ENCODE measurements at places on chromosomes 6 and 20. TPM values are rescaled to one million over a fixed set of nuclear protein-coding genes. Genes with fewer than 3 reads are reported as not detected.

- DNase-seq = no peak
Observed at GRCh38 chr6:2579241-2579761, 171.4 kb downstream of the MYLK4 start.

DNA sequence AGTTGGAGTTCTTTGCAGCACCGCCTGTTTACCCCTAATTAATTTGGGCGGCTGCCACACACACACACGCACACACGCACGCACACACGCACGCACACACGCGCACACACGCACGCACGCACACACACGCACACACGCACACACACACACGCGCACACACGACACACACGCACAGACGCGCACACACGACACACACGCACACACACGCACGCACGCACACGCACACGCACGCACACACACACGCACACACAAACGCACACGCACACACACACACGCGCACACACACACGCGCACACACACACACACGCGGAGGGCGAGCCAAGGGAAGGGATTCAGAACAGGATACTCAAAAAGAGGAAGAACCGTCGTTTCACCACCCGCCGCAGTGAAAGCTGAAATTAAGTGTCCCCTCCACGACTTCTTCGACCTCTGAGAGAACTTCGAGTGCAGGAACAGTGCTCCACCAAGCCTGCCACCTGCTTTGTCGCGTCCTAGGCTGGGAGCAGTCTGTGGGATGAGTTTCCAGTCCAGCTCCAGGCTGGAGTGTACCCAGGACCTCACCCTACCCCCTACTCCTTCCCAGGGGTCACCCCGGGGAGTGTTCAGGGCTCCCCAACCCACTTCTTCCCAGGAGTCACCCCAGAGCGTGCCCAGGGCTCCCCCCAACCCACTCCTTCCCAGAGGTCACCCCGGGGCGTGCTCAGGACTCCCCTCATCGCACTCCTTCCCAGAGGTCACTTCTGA lies 1.1 kb downstream of the RNASET2 start:
- DNase-seq = no peak

DNA sequence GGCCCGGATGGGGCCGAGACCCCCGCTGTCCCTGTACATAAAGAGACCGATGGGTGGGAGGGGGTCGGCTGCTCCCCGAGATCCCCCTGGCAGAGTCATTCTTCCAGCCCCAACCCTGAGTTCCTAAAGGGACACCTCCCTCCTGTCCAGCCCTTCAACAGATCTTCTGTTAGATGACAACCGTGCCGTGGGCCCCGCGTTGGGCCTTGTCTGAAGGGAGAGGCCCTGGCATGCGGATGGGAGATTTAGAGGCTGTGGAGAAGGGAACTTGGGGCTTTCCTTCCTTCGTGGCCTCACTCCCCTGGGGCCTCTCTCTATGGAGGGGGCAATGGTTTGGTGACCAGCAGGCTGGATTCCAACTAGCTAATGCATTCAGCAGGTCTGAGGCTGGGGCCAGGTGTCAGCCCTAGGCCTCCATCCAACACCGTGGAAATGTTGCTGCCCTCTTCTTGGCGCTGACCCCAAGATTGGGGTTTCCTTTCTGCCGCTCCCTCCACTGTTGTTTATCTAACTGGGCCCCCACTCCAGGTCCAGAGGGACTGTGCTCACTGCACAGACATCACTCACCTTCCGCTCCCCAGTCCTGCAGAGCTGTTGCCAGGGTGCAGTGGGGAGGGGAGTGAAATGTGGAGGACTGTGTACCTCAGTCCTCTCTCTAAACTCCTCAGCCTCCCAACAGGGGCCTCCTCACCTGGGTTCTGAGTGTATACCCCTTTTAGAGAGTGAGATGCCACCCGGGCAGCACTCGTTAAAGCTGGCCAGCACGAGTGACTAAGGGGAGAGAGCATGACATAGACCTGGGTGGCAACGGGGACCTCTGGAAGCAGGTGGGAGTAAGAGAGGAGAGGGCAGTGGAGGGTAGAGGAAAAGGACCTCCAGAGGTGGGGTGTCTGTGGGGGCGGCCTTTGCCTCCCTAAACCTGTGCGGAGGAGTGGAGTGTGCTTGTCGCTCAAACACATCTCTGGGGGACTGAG lies 6.7 kb downstream of the TMEM151B start:
- DNase-seq = no peak

The HTR1E gene
- total RNA-seq = not detected

DNA sequence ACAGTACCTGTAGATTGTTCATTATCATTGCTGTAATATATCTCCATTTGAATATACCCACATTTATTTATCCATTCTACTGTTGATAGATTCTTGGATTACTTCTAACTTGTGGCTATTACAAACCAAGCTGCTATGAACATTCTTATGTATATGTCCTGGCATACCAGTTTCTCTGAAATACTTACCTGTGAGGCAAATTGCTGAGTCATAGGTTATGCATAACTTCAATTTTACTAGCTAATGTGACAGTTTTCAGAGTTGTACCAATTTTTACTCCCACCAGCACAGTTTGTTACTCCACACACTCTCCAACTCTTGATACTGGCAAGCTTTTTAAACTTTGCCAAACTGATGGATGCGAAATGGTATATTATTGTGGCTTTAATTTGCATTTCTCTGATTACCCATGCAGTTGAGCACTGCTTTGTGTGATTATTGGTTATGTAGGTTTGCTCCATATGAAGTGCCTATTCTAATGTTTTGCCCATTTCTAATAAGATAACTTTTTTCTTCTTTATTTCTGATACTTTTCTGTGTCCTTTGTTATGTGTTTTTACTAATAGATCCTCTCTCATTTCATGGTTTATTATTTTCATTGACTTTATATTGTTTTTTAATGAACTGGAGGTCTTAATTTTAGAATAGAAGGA lies 62.8 kb upstream of the SDHAF4 start:
- DNase-seq = no peak

The MKKS gene
- total RNA-seq = 19.0 TPM

The PTK6 gene
- total RNA-seq = 0.77 TPM

The ZFP57 gene
- total RNA-seq = 1.7 TPM

The SLC35D3 gene
- total RNA-seq = 0.23 TPM

GRCh38 chr6:87706187-87706966 lies 4.3 kb upstream of the AKIRIN2 start:
- no peak for DNase-seq

DNA sequence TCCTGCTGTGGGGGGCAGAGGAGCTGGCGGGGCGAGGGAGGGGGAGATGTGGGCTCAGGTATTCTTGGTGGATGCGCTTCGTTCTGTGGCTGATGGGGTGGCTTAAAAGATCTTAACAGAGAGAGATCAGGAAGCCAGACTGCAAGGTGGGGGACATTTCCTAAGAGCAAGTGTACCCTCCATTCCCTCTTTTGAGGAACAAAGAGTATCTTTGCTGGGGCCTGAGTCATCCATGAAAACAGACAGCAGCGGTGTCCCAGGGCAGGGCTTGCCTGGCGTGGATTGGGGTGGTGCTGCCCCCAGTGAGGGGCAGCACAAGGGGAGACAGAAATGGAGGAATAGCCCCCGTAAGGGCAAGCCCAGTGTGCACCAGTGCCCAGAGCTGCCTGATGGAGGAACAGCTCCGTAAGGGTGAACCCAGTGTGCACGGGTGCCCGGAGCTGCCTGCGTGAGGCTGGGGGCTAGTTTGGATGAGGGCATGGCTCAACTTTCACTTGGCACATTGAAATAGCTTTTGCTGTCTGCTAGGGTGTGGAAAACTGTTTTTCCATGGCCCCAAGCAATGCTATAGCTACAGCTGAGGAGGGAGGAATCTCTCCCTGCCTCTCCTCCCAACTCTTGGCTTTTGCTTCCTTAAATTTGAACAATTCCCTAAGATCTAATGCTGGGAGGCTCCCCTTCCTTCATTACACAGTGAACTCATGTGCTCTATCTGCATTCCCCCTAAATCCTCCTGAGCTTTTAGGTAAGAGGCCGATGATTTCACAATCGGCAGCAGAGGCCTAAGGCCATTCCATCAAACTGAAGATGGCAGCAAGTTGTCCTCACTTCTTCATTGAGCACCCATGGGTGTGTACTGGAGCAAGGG lies 12.9 kb downstream of the MAPK13 start:
- DNase-seq = no peak

DNA sequence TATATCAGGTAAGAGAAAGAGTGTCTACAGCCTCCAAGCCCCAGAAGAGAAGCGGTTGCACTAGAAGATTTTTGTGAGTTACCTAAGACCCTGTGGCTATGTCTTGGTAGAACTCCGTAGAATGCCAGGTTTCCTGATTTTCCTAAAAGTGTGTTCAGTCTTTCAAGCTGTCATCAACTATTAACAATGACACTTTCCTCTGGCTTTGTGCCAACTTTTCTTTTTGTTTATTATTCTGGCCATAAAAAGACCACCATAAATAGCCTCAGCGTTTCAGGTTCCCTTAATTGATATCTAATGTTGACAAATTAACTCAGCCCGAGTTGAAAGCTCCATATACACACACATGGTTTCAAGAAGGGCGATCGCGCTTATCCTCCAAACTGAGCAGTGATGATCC lies 1.2 kb downstream of the PAK5 start:
- DNase-seq = no peak

The TNFRSF6B gene
- total RNA-seq = 6.7 TPM

DNA sequence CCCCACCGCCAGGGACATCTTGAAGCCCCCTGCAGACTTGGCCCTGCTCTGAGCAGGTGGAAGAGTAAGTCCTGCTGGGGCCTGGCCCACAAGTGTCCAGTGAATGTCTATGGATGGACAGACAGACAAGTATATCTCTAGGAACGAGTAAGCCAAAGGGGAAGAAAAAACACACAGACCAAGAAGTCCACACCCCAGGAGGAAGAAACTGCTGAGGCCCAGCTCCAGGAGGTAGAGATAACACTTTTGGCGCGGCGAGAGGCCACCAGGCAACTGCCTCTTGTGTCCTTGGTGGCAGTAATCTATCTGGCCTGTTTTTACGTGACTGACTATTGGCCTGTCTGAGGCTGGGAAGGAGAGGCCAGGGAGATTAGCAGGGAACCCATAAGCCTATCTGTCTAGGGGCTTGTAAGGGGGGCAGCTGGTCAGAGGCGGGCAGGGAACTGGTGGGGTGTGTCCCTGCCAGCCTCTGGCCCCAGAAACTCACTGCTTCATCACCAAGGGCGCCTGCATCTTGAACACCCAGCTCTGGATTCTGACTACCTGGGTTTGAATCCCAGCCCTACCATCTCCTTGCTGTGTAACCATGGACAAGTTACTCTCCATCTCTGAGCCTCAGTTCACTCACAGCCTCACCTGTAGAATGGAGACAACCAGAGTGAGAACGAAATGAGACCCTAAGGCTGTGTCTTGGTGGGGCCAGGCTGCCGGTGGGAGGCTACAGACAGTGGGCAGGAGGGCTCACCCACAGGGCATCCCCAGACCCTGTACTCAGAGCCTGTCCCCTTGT lies 31.3 kb downstream of the C20orf203 start:
- DNase-seq = no peak

DNA sequence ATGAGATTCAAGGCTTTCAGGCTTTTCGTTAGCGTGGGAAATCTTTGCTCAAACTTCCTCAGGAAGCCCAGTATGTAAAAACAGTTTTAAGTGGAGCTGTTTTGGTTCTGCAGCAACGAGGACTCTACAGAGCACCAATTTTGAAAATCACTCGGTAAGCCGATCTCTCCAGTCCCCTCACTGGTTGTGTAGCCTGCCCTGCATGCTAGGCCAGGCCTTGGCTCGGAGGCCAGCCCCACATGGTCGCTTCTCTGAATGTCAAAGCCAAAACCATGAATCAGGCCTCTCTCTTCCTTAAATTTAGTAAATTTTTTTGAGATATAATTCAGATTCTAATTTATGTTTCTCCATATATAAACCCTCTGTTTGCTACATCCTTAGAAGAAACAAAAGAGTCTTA lies 108.0 kb downstream of the CHD6 start:
- no peak for DNase-seq

DNA sequence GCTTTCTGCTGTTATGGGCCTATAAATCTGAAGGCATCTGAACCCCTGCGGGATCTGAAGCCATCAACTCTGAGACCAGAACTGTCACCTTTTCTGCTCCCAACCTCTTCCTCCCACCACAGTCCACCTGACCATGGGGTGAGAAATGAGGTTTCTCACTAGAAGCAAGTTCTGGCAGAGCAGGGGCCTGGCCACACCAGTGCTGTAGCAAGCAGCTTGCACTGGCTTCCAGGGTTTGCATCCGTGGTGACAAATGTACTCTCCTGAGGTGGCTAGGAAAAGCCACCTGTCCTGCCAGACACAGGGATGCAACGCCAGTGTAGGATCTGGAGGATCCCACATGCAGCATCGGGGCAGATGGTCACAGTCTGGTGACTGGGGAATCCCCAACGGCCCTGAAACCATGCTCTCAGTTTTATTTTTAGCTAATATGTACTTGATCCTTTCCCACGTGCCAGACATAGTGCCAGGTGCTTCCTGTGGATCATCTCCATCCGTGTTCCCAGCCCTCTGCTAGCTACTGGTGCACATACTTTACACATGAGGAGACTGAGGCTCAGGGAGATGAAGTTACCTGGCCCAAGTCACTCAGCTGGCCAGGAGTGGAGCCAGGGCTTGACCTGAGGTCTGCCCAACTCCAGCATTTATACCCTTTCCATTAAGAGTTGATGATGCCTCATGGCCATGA lies 122.1 kb upstream of the SPACA1 start:
- DNase-seq = no peak

DNA sequence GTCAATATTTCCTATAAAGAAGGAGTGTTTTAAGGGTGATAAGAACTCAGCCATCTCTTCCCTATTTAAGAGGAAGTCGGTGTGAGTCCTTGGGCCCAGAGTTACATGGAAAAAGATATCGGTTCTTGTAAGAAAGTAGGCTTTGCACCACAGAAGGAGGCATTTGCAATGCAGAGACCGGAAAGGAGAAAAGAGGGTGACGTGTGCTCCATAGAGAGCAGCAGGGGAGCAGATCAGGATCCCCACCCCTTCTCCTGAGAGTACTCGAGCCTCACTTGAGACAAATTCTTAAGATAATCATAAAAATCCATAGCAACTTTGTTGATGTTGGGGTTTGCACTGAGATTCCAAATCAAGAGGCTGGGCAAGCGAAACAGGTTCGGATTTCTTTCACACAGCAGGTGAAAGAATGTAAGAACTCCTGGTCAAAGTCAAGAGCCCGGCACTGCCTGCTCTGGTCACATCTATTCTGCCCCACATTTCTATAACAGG lies 27.8 kb downstream of the FOXA2 start:
- DNase-seq = no peak

DNA sequence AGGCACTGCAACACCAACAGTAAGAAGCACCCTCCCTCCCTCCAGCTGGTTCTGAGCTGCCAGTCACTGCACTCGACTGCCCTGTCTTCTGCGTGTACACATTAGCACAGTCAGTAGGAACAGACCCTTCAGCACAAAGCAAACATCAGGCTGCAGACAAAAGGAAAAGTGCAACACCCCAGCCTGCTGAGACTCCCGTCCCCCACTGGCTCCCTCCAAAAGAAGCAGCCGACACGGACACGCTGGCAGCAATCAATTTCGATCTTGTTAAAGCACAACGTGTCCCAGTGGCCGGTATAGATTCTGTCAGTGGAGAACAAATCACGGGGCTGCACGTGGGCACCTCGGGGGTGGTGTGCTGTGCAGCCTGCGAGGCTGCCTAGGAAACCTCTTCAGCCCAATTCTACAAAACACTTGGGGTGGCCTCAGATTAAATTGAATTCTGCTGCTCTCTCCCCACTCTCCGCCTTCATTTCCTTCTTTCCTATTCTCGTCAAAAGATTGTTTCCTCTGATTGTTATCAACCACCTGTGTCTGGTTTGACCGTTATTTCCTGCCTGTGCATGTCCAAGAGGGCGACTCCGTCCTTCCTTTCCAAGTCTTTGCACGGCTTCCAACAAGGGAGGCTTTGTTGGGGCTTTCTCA lies 38.7 kb downstream of the TRAF3IP2 start:
- no peak for DNase-seq

GRCh38 chr6:36478051-36478526 lies 35.3 kb downstream of the KCTD20 start:
- no peak for DNase-seq

GRCh38 chr20:62550087-62550632 lies 74.4 kb upstream of the GATA5 start:
- DNase-seq = no peak
